Neural crest cell (in vitro differentiated cells): ENCODE measurements at places on chromosomes 11 and 22. TPM values are rescaled to one million over a fixed set of nuclear protein-coding genes. Genes with fewer than 3 reads are reported as not detected.

GRCh38 chr11:69131644-69132300, 24.0 kb upstream of the SMIM38 start:
- peak; percentile 57 for DNase-seq

GRCh38 chr22:32313532-32313931, 44.1 kb upstream of the RFPL3 start:
- no peak for DNase-seq

Gene KIRREL3
- total RNA-seq: 0.64 and 0.82 TPM in 2 replicates

Gene IL17REL
- 0.07 TPM in 1 of 2 replicates, not detected in the other for total RNA-seq

Gene MAFF
- total RNA-seq: 3.9 and 5.4 TPM in 2 replicates

Gene OR4A16
- total RNA-seq: not detected in 2 replicates

- DNase-seq: no peak
Observed at GRCh38 chr11:33347490-33348125, 90.4 kb downstream of the HIPK3 start.

Gene CCDC116
- total RNA-seq: 1.2 and 1.3 TPM in 2 replicates

Gene PTPN5
- total RNA-seq: 6.1 and 6.4 TPM in 2 replicates

- no peak for DNase-seq
Observed at GRCh38 chr11:104531075-104531474, 367.1 kb upstream of the PDGFD start.

GRCh38 chr11:69079661-69080256, 31.0 kb downstream of the TPCN2 start:
- DNase-seq: no peak

- DNase-seq: no peak
Observed at GRCh38 chr22:27531782-27532530, 269.6 kb downstream of the MN1 start.

DNA sequence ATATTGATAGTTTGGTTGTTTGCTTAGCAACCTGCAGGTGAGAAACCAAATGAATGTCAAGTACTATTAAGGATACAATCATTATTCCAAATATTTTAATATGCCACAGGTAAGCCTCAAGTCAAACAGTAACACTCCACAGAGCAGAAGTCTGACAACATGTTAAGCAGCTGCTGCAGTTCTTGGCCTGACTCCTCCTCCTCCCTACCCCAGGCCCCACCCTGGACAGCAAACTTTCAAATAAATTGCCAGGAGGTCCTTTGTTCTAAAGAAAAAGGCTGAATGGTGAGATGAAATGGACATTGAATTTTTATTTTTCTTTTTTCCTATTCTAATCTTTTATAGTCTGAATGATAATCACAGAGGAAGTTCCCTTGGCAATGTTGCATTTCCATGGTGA, 260.0 kb upstream of the POU2AF2 start:
- DNase-seq: no peak

Gene TMEM45B
- total RNA-seq: not detected in 2 replicates

DNA sequence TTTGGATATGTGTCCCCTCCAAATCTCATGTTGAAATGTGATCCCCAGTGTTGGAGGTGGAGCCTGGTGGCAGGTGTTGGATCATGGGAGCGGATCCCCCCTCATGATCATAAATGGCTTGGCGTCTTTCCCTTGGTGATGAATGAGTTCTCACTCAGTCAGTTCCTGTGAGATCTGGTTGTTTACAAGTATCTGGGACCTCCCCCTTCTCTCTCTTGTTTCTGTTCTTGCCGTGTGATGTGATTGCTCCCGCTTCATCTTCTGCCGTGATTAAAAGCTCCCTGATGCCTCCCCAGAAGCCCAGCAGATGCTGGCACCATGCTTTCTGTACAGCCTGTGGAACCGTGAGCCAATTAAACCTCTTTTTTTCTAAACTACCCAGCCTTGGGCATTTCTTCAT, 102.2 kb downstream of the SEZ6L start:
- DNase-seq: no peak

- DNase-seq: peak; percentile 44
Observed at GRCh38 chr11:2269601-2270321, 627 bp downstream of the ASCL2 start.

Gene CHRDL2
- total RNA-seq: 0.35 and 0.55 TPM in 2 replicates

GRCh38 chr11:64237484-64237951, 3.1 kb downstream of the VEGFB start:
- no peak for DNase-seq

Gene TRMU
- 86.4 and 87.0 TPM in 2 replicates for total RNA-seq

DNA sequence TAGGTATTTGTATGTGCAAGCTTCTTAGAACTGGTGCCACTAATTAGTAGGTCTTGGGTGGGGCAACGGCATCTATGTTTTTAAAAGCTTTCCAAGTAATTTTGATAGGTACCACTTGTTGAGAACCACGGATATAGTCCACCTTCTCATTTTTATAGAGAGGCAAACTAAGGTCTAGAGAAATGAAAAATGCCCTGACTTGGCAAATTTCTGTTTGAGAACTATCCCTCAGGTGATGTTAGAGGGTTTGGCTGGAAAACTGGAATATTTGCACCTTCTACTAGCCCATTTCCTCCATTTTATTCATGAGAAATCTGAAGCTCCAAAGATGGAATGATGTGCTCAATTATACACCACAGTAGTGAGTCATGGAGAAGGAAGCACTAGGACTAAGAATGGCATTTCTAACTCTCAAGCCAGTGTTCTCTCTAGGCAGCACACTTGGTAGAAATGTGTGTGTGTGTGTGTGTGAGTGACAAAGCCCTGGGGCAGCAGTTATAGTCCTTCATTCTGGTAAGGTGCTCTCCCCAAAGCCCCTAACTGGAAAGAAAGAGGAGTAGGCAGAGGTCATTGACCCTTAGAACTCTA, 1.8 kb upstream of the TMEM86A start:
- no peak for DNase-seq

- DNase-seq: no peak
Observed at GRCh38 chr11:99432677-99433076, 411.9 kb downstream of the CNTN5 start.

DNA sequence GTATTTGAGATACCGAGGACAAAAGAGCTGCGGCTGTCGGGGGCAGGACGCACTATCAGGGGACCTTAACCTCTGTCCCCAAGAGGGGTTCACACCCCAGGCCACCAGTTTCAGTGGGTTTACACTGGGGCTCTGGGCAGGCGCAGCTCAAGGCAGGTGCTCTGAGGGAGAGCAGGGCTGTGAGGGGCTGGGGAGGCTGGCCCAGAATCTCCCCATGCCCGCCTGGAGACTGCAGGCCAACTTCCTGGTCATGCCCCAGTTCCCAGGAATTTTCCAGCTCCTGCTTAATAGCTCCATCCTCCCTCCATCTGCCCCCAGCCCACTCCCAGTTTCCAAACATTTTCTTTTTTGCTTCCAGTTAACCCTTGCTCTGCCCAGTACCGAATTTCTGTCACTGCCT, 7.6 kb upstream of the PGA3 start:
- no peak for DNase-seq

- DNase-seq: no peak
Observed at GRCh38 chr11:38598418-38598817, 2000.4 kb upstream of the RAG2 start.

DNA sequence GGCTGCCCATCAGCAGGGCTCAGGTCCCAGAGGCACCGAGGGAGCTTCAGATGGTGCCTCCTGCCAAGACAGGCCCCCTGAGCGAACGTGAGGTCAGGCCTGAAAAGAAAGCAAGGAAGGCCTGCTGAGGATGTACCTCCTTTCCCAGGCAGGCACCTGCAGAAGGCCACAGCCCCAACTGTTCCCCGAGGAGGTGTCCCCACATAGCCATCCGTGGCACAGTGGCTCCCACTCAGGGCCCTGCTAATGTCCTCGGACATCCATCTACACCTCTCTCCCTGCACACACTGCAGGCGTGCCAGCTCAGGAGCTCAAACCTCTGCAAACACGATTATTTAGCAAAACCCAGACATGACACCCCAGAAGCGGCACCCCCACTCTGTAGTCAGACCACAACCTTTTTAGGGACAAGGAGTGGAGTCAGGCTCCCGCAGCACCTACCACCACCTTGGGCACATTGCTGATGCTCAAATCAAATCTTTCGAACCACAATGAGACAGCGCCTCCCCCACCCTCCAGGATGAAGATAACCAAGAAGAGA, 36.9 kb downstream of the SHANK2 start:
- no peak for DNase-seq

DNA sequence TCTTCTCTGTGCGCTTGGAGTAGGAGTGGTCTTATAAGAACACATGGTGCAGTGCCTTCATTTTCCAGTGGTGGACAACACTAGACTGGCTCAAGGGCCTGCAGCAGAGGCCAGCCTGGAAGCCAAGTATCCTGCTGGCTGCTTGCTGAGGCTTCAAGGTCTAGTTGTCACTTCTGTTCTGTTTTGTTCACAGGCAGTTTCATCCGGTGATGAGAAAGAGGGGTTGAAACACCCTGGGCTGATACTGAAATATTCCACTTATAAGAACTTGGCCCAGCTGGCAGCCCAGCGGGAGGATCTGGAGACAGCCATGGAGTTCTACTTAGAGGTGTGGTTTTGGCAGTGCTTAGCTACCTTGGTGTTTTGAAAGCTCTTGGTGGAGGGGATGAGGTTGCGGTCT, 29.8 kb downstream of the CABIN1 start:
- no peak for DNase-seq

GRCh38 chr11:111306321-111306720, 8.0 kb downstream of the POU2AF3 start:
- no peak for DNase-seq

DNA sequence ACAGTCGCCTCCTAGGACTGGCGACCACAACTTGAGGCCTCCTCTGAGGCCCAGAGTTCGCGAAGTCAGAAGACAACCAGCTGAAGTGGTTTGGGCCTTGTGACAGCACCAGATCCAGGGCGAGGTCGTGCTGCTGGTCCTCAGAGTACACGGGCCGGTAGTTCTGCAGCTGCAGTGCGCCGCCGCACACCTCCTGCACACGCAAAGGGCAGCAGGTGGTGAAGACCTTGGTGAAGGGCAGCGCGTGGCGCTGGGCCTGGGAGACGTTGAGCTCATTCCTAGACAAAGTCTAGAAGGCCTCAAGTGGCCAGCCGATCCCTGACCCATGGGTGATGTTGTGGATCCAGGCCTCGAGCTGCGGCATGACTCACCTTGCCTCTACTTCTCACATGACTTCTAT, 18.2 kb downstream of the CD3E start:
- DNase-seq: no peak

Gene DDI1
- total RNA-seq: not detected in 2 replicates

GRCh38 chr11:82384308-82384707, 349.4 kb downstream of the FAM181B start:
- no peak for DNase-seq

GRCh38 chr22:28094771-28095170, 175.7 kb upstream of the PITPNB start:
- DNase-seq: no peak

GRCh38 chr22:32859743-32860142, 58.2 kb downstream of the TIMP3 start:
- no peak for DNase-seq

DNA sequence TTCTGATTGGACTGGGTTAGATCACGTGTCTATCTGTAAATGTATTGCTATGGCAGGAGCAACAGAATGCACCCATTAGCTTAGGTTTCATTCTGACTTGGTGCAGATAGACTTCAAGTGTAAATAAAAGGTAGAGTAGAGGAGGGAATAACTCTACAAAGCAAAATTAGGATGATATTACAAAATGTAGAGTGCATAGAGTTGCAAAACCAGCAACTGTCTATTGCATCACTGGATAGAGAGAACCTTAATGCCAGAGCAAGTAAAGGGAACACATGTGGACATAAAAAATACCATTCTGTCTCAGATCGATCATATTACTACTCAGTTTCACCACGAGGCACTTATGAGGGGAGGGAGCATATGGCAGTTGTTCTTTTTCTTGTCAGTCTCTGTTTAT, 22.0 kb upstream of the CAT start:
- DNase-seq: no peak
